Left lobe of liver (tissue), 2 donors: ENCODE measurements at places on chromosomes 11 and 22. TPM values are rescaled to one million over a fixed set of nuclear protein-coding genes. Genes with fewer than 3 reads are reported as not detected.

CCDC81 gene
- total RNA-seq = 0.38 TPM

KCNQ1OT1 gene
- 1.2 TPM for total RNA-seq

ADORA2A gene
- total RNA-seq = 4.1 TPM

MS4A6A gene
- 37.7 TPM for total RNA-seq

- no peak for DNase-seq
Measured at GRCh38 chr11:7499081-7499480, 13.8 kb downstream of the OLFML1 start.

- DNase-seq = peak; percentile 43
Measured at GRCh38 chr22:47199261-47199978, 437.0 kb downstream of the TBC1D22A start.

GRCh38 chr11:133269267-133269666, 263.0 kb downstream of the OPCML start:
- DNase-seq = no peak

- no peak for DNase-seq
Measured at GRCh38 chr11:45082744-45083543, 63.5 kb upstream of the PRDM11 start.

DNA sequence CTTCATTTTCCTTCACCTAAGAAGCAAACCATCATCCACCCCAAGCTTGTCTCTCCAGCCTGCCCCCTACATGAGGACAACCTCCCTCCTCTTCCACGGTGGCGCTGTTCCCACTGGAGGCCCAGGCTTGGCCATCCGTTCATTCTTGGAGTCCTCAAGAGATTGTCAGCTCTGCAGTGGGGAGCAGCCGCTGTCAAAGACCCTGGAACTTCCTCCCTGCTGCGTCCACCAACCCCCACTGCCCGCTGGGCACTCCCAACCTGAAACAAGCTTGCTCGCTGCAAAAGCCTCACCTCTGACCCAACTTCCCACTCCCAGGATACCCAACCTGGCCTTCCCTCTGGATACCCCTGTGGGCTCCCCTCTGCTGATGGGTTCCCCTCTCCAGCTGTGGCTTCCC, 10.4 kb upstream of the CD81 start:
- DNase-seq = no peak

- DNase-seq = no peak
Measured at GRCh38 chr22:45162531-45162930, 1.2 kb upstream of the NUP50 start.

DNA sequence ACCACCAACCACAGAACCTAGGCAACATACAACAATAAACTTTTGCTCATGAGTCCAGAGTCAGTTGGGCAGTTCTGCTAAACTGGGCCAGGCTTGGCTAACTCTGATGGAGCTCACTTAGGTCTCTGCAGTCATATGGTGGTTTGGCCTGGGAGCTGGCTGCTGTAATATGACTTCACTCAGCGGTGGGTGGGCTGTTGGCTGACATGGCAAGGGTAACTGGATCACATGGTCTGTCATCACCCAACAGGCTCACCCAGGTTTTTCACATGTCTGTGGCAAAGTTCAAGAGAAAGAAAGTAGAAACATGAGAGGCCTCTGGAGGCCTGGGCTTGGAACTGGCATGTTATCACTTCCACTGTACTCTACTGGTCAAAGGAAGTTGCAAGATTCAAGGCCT, 43.2 kb upstream of the CLMP start:
- DNase-seq = no peak

- DNase-seq = no peak
Measured at GRCh38 chr11:43994196-43994595, 51.8 kb downstream of the C11orf96 start.
